ENCODE measurements at places on chromosomes 7 and 10.

- no peak for DNase-seq
Measured at GRCh38 chr7:3146571-3147226, 103.0 kb upstream of the CARD11 start.

DNA sequence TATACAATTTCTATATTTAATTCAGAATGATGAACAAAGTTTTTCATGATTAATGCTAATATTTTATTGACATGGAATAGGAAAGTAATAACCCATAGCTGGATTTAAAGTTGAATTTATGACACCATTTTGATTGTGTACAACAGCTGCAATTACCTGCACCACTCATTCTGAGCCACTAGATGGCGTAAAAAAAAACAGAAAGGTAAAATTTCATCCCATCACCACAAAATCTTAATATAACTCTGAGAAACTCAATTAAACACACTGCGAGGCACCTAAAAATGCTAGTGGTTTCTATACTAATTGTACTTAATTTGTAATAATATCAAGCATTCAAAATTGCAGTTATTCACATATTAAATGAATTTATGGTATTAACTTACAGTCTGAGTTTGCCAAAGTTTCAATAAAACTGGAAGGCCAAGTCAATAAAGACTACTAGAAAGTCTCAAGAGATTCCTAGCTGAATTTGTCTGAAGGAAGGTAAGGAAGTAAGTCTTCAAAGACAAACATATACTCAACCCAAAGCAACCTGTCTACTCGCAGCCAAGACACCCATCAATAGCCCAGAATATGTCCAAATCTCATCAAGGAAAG, 182.5 kb downstream of the SKAP2 start:
- peak; percentile 31 for DNase-seq

DNA sequence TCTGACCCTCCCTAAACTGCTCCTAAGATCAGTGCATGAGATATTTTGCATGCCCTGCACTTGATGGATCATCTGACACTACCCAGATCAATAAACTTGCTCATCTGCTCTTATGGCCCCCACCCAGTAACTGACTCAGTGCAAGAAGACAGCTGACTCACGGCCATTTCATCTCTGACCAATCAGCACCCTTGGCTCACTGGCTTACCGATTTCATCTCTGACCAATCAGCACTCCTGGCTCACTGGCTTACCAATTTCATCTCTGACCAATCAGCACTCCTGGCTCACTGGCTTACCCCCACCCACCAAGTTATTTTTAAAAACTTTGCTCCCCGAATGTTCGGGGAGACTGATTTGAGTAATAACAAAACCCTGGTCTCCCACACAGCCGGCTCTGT, 37.2 kb upstream of the OPTN start:
- DNase-seq = no peak

- DNase-seq = no peak
Measured at GRCh38 chr7:89316584-89317251, 521.2 kb upstream of the TEX47 start.

GRCh38 chr10:68202960-68203353, 29.0 kb downstream of the ATOH7 start:
- no peak for DNase-seq

DNA sequence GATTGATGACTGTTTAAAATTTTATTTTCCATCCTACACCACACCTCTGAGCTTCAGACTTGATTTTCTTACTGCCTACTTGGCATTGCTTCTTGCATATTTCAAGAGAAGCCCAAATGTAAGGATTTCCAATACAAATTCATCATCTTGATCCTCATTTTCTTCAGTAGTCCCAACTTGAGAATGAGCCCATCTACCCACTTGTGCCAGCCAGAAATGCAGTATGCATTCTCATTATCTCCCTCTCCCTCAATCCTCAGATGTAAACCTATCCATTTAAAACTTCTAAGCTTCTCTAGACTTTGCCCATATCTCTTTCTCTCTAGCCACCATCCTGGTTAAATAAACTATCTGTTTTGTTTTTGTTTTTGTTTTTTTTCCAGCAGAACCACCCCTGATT, 22.4 kb upstream of the EGFR start:
- no peak for DNase-seq

DNA sequence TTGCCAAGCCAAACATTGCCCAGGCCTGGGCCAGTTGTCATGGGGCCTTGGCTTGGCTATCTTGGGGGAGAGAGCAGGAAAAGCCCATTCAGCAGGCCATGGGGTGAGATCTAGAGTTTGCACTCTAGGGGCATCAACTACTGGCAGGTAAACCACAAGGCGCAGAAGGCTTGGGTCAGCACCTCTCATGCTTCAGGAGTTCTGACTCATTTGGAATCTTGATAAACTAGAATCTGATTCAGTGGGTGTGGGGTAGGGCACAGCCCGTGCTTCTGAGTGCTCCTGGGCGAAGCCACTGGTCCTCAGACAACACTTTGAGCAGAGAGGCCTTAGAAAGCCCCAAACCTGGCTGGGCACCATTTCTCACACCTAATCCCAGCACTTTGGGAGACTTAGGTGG, 81.1 kb downstream of the RGS10 start:
- no peak for DNase-seq

DNA sequence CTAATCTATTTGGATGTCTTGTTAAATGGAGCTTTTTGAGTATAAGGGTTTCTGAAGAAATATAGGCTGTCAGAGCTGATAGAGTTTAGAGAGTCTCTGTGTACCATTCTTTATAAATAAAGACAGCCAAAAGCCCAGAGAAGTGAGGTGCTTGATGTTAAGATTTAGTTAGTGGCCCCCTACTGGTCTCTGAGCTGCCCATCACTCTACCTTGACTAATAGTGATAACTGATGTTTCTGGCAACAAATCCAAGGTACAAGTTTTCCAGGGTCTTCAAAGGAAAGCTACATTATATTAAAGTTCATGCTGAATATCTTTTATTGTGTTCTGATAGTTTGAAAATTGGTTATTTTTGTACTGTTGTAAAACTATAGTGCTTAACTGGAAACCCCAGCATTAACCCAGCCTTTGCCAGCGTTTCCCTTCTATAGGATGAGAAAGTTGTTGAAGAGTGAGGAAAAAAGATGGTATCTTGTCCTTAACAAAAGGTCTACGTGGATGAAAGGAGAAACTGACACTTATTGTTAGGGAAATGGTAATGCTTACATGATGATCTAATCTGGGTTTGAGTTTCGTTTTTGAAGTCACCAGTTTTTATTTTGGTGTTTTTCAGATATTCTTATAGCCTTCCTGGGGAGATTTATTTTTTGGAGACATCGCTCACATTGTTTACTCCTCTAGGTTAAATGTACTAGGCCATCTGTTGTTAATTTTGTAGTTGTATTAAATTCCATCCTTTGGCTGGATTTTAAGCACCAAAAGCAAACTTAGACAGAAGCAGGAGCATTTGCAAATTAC, 79.0 kb downstream of the AUTS2 start:
- no peak for DNase-seq

- DNase-seq = no peak
Measured at GRCh38 chr10:125744909-125745308, 25.4 kb downstream of the EDRF1 start.

GRCh38 chr7:55065511-55066229, 46.9 kb downstream of the EGFR start:
- no peak for DNase-seq

- no peak for DNase-seq
Measured at GRCh38 chr7:35781200-35781701, 19.6 kb upstream of the SEPTIN7 start.

DNA sequence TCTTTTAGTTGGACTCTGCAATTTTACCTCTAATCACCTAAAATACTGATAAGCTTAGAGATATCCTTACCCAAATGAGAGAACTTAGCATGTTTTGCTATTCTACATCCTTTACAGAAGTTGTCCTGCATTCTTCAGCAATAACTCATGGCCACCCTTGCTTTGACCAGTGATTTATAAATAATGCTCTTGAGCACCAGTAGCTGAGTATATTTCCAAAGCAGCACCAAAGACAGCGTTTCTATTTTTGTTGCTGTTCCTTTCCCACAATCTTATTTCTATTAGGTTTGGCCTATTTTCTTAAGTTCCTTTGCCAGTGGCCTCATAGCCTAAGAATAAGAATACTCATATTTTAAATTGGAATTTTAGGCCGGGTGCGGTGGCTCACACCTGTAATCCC, 15.0 kb downstream of the ARPC1A start:
- no peak for DNase-seq

DNA sequence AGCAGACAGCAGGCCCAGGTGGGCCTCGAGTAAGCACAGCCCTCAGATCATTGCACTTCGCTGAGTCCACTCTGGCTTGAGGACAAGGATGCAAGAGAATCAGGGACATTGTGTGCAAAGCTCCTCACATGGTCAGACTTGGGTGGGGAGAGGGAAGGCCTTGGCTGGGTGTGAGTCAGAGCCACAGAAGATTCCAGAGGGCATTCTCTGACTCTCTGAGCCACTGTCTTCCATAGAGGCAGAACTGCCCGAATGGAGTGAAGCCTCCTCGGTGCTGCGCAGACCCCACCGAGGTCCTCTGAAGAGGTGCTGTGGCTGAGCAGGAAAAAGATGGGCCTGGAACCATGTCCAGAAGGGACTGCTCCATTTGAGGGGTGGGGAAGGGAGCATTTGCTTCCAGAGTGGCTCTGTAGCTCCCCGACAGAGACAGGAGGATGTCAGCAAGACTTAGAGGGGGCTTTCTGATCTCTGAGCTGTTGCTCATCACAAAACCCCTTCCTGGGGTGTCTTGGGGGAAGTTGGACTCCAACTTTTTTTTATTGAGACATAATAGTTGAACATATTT, 120.8 kb downstream of the PTPN20 start:
- DNase-seq = no peak

DNA sequence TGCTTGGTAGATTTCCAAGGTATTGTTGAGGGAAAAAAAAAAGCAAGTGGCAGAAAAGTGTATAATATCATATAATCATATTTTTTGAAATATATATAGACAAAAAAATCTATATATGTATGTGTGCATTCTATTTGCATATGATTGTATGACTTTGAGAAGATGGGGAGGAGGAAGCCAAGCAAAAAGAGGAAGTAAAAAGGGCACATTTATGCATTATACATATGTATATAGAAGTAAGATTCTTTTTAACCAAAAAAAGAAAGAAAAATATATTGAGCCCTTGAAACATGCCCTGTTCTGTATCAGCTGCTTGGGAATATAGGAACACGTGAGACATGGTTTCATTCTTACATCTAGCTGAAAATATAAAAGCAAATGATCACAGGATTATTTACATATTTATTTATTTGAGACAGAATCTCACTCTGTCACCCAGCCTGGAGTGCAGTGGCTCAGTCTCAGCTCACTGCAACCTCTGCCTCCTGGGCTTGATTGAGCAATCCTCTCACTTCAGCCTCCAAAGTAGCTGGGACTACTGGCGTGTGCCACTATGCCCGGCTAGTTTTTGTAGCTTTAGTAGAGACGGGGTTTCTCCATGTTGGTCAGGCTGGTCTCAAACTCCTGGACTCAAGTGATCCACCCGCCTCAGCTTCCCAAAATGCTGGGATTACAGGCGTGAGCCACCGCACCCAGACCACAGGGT, 18.0 kb upstream of the SLF2 start:
- DNase-seq = no peak

DNA sequence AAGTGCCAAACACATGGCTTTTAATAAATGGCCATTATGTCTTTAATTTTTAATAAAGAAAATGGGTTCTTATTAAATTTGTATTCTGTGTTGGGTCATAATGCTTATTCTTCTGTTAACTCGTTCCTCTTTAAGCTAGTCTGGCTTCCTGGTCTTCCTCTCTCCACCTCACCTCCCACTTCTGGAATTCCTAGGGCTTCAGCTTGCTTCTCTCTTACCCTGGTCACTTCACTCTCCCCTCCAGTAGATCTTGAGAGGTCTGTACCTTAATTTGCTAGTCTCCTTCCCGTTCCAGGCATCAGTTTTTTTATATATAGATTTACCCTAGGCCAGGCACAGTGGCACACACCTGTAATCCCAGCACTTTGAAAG, 111.2 kb downstream of the RALA start:
- DNase-seq = no peak

- no peak for DNase-seq
Measured at GRCh38 chr10:121597504-121598262, 561 bp downstream of the FGFR2 start.

- DNase-seq = no peak
Measured at GRCh38 chr10:131636116-131636515, 264.7 kb upstream of the PPP2R2D start.

DNA sequence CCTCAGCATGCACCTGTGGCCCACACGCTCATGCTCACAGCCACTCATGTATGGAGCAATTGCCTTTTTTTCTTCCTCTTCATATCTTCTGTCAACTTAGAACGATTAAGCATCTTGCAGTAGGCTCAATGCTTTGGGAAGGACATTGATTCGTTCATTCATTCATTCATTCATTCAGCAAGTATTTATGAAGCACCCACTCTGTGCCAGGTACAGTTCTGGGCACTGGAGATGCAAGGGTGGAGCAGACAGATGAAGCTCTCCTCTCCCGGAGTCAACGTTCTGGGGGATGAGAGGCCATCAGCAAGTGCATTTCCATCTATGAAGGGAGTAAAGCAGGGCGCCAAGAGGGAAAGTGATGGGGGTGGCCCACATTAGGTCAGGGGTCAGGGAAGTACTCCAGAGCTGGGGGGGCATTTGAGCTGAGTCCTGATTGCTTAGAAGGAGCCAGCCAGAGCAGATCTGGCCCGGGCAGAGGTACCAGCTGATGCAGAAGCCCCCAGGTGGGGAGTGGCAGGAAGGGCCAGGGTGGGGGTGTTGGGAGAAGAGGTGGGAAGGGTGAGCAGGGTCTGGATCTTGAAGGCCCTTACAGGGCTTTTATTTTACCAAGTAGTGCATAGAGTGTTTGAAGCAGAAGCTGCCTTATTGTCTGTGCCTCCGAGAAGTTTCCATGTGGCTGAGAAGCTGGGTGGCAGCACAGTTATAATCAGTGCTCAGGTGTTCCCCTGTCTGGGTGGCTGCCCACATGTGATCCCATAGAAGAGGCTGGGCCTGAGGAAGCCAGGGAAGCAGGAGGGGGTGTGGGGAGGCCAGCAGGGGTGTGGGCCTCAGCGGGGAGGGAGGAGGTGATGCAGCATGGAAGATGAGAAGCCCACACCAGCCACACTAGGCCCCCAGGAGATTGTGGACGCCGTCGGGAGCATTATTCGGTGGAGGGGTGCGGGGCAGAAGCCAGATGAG, 36.2 kb downstream of the CHST3 start:
- DNase-seq = no peak
